ENCODE measurements at places on chromosomes 5 and 9.
A peak's percentile ranks its signal among the peaks of the same experiment; 100 is the strongest.

GRCh38 chr5:172903790-172904189, 55.4 kb upstream of the RPL26L1 start:
- DNase-seq, result no peak

DNA sequence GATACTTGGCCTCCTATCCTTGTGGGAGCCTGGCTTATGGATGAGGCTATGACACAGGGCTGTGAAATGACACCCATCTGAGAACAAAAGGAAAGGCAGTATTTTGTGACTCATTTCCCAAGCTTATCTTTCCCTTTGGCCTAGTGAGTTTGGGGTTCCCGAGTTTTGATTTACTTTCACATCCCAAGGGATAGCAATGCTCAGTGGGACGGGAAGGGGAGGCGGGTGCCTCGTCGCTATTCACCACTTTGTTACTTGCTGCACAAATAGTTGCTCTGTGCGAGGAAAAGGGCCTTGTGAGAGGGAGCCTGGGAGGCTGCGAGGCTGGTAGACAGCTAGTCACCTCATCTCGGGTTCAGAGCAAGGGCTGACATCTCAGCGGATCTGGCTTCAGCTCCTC, 59.1 kb upstream of the ENTREP1 start:
- DNase-seq, result no peak

GRCh38 chr5:135553688-135554462, 18.1 kb upstream of the NEUROG1 start:
- no peak for DNase-seq

- no peak for DNase-seq
These were observed 350.9 kb downstream of the GLIS3 start for GRCh38 chr9:3948826-3949556.

- DNase-seq, result no peak
These were observed 5.9 kb downstream of the CYFIP2 start for GRCh38 chr5:157271740-157272271.

GRCh38 chr9:3916411-3916810, 383.5 kb downstream of the GLIS3 start:
- no peak for DNase-seq

DNA sequence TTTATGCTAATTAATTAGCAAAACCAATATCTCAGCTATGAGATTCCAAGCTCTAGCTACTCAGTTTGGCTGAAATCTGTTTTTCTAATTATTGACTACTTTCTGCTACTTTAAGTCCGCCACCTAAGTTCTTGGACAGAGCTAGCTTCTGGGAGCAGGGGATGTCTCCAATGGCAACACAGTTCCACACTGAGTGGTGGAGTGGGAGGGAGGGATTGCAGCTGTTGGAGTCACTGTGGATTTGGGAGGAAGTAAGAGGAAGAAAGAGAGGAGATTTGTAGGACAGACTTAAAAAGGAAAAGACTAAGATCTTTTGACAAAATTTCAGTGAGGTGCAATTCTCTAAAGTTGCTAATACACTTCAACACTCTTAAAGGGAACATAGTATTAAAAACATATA, 450.8 kb downstream of the NFIB start:
- DNase-seq, result peak; percentile 61

- DNase-seq, result no peak
These were observed 12.9 kb upstream of the MEF2C start for GRCh38 chr5:88895681-88896501.

DNA sequence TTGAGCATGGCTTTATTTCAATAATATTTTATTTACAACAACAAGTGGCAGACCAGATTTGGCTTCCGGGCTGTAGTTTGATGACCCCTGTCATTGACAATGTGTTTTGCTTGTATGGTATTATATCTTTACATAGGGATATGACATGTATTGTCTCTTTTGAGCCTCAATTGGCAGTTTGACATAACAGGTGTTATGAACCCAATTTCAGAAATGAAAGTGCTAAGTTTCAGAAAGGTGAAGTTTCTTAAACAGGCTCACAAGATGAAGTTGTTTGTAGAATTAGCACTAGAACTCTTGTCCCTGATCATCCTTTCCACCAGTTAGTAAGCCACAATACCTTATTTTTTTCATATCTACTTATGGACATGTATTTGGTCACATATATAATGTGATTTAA, 303.0 kb upstream of the GRIA1 start:
- no peak for DNase-seq

GRCh38 chr5:91937121-91937520, 554.0 kb upstream of the ARRDC3 start:
- DNase-seq, result no peak

DNA sequence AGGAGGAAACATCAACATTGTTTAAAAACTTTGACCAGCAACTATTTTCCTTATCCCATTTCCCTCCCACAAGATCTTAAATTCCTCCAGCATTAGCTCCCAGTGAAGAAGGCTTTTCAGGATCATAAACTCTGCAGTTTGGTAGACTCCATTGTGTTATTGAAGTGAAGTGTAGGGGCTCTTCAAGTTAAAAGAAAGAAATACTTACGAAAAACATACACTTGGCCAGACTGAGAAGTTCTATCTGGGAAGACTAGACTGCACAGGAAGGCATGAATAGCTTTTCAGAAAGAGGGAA, 22.3 kb downstream of the LIFR start:
- no peak for DNase-seq

- DNase-seq, result no peak
These were observed 1.7 kb downstream of the TRIM52 start for GRCh38 chr5:181259283-181259682.

DNA sequence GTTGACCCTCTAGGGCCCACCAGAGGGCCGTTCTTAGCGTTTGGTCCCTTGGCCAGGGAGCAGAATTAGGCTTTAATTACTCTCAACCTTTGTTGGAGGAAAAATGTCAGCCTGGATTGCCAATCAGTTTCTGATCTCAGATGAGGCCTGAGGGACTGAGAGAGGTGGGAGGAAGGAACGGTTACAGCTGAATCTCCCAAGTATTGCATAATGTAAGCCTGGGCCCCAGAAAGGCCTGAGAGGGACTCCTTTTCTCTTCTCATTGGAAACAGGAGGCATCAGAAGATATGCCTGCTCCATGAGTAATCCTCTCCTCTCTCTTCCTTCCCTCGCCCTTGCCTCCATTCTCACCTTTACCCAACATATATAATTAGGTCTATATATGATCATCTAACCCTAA, 105.7 kb downstream of the INSYN2B start:
- DNase-seq, result no peak

DNA sequence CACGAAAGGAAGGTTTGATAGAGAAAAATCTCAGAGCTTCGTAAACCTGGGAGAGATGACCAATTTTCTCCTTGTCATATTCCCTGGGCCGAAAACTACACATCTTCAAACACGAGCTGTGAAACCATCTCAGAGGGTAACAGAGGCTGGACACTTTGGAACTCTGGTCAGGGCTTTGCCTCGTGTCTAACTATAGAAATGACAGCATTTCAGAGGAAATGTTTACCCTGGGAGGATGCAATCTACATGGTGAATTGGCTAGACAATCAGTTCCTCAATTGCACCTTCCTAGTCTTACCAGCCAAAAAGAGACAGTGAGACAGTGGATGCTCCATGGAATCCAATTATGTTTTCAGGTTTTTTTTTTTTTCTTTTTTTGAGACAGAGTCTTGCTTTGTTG, 108.6 kb upstream of the PPP1R2B start:
- DNase-seq, result no peak

DNA sequence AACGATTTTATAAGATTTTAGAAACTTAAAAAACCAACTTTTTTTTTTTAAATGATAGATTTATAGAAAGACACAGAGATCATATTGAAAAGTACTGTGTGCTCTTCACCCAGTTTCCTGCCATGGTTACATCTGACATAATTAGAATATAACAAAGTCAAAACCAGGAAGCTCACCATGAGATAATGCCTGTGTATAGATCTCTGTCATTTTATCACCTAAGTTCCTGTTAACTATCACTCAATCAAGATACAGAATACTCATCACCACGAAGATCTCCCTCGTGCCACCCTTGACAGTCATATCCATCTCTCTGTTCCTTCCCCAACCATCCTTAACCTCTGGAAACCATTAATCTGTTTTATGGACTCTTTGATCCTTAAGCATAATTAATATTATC, 39.1 kb downstream of the POC5 start:
- DNase-seq, result no peak

DNA sequence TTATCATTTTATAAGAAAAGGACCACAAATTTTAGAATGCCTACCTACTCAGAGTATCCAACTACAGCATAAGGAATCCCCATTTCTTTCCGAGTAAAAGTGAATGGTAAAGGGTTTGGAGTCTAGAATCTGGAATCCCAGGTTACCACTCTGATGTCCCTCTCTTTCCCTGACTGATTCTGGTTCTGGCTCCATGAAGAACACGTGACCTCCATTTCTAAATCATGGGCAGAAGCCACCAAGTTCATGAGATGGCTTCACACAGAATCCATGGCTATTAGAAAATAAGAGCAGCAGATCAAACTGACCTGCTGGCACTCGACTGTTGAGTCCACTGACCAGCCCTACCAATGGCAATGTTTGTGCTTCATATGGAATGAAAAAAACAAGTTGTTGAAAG, 40.7 kb downstream of the PFDN1 start:
- no peak for DNase-seq

Measured in dorsolateral prefrontal cortex (tissue), 122 donors.